Bladder microvascular endothelial cell (primary cell): ENCODE measurements at places on chromosomes 3 and 15. TPM values are rescaled to one million over a fixed set of nuclear protein-coding genes. Genes with fewer than 3 reads are reported as not detected.

Gene TNFAIP8L3
- 9.7 and 46.1 TPM in 2 replicates for total RNA-seq

Gene TMEM87A
- total RNA-seq: 34.6 and 54.2 TPM in 2 replicates

Gene TGM5
- total RNA-seq: not detected in 2 replicates

Gene TJP1
- total RNA-seq: 67.2 and 149 TPM in 2 replicates

Gene GLDN
- total RNA-seq: 0.16 TPM in 1 of 2 replicates, not detected in the other

Gene GREM1
- 0.06 and 0.16 TPM in 2 replicates for total RNA-seq

Gene GPR87
- 0.49 TPM in 1 of 2 replicates, not detected in the other for total RNA-seq

Gene RASGRF1
- total RNA-seq: 0.63 TPM in 1 of 2 replicates, not detected in the other

Gene NR2F2
- 5.8 and 23.0 TPM in 2 replicates for total RNA-seq

Gene STOML1
- total RNA-seq: 8.6 and 22.5 TPM in 2 replicates

Gene STT3B
- total RNA-seq: 102 and 157 TPM in 2 replicates
